ENCODE measurements at places on chromosomes 16 and 17.

DNA sequence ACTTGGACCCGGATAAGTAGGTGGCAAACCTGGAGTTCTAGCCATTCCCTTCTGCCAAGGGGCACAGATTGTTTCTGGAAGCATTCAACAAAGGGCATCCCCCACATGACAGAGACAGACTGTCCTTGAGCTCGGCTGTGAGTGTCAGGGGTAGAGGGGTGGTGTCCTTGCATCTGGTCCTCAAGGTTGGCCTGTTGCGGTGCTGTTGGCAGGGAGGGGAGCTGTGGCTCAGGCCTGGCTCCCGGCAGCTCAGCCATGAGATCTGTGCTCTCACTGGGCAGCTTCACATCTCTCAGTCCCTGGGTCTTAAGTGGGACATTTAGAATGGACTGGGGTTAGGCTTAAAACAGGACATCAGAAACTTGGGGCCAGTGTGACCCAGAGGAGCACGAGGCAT lies 20.4 kb downstream of the CCDC182 start:
- DNase-seq, result no peak

DNA sequence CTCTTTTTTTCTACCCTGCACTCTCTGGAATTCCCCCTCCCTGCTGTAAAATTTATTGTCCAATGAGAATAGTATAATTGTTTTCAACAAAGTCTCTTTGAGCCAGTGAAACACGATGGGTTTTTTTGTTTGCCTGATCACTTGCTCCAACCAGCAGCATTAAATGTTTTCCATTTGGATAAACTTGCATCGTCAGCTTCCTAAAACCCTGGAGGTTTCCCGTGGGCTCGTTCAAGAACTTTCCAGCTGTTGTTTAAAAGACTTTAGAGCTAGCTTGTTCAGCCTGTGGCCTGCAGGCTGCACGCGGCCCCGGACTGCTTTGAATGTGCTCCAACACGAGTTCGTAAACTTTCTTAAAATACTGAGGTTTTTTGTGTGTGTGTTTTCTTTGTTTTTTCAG lies 14.9 kb downstream of the NAGPA start:
- DNase-seq, result no peak

DNA sequence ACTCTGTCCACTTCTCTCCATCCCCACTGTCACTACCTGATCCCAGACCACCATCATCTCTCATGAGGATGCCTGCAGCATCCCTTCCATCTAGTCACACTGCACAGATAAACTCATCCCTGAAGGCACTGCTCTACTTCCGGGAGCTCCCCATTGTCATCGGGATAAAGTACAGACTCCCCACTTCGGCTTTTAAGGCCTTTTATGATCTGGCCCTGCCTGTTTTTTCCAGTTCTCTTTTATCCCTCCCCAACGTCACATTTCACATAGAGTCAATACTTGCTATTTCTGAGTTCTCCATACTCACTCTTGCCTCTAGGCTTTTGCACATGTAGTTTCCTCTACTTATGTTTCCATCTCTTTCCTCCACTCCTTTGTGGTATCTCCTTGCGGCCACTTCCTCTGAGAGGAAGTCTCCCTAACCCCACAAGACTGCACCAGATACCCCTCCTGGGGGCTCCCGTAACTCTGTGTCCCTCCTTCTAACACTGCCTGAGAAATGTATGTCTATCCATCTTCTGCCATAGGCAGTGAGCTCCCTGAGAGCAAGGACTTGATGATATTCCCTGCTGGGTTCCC lies 66.9 kb downstream of the COPRS start:
- peak; percentile 56 for DNase-seq

- no peak for DNase-seq
Observed at GRCh38 chr16:78817200-78817739, 717.8 kb downstream of the WWOX start.

- no peak for DNase-seq
Observed at GRCh38 chr16:72793716-72794115, 254.2 kb downstream of the ZFHX3 start.

- DNase-seq, result no peak
Observed at GRCh38 chr16:12235110-12235509, 258.6 kb downstream of the SNX29 start.

GRCh38 chr17:6105649-6106007 lies 35.4 kb downstream of the WSCD1 start:
- DNase-seq, result no peak

GRCh38 chr16:255183-255582 lies 20.6 kb downstream of the RGS11 start:
- no peak for DNase-seq

DNA sequence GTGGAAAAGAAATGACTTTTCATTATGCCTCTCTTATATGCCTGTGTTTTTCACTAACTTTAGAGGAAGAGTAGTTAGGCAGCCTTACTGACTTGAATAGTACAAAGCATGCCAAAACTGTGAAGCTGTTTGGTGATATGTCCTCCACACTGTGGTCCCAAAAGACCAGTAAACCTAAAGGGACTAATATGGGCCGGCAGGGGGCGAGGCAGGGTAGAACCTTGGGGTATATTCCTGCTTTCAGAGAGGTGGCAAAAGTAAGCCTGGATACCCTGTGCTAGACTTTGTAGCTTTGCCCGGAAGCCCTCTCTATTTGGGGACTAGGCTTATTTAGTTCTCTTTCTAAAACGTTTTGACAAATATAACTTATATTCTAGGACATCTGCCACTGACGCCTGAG lies 36.5 kb upstream of the VWA3A start:
- no peak for DNase-seq

- DNase-seq, result no peak
Observed at GRCh38 chr17:77735566-77736198, 222.8 kb upstream of the TNRC6C start.

DNA sequence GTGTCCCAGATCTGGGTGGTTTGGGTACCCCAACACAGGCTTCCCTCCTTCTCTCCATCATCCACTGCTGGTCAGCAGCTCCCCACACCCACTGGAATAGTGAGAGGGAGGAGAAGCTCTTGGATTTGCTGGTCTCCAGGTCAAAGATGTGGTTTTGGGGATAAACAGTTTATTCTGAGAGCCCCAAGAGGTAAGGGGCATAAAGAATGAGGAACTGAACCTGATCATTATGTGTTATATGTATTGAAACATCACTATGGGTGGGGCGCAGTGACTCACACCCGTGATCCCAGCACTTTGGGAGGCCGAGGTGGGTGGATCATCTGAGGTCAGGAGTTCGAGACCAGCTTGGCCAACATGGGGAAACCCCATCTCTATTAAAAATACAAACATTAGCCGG lies 3.9 kb downstream of the DPEP2 start:
- no peak for DNase-seq

DNA sequence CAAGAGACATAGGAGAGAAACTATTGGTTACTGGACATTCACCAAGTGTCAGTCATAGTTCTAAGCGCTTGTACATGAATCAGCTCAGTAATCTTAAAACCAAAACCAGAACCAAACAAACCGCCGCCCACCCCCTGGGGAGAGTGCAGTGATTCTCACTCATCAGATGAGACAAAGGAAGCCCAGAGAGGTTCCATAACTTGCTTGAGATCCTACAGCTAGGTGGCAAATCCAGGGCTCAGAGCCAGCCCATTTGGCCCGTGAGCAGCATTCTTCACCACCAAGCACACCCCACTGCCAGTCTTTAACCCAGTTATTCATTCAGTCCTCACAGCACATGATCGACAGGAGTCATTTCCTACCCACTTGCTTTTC lies 37.2 kb upstream of the RGS9 start:
- no peak for DNase-seq

DNA sequence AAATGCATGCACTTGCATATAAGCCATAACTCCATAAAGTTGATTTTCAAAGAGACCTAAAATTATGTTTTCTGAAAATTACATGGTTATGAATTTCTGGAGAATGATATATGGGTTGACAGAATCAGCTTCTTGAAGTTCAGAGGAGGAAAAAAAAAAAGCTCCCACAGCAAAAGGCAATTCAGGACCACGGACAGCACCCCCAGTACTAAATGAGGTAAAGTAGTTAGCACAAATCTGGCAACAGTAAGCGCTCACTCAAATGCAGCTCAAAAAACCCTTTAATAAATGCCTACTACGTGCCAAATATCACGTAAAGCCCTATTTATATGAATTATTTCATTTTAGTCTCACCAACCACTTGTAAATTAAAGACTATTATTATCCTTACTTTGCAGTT lies 135.2 kb downstream of the SHISA9 start:
- peak; percentile 41 for DNase-seq

- DNase-seq, result no peak
Observed at GRCh38 chr17:59791603-59792457, 84.4 kb downstream of the VMP1 start.

DNA sequence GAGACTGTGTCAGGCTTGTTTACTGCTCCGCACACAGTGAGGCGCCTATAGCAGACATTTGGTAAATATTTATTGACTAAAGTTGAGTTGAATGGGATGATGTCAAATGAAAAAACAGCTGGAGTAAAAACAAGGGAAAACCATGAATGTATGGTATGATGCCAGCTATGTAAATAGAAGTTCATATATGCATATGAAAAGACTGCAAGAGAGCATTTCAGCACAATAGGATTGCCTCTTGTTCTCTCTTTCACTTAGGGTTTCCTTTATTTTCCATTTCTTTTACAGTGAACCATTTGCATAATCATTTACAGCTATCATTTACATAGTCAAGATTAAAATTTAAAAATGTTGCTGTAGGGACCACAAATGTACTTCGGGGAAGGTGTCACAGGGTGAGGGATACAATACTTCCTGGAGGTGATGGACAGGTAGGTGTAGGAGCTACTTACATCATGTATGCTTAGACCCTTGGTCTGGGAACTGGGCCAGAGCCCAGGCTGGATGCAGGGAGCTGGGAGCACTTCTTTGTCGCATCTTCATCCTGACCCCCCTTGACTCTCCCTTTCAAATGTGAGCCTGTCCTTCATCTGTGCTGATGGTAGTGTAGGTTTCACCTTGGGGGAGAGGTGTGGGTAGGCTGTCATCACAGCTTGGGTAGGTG lies 113.3 kb downstream of the UTP18 start:
- DNase-seq, result no peak

DNA sequence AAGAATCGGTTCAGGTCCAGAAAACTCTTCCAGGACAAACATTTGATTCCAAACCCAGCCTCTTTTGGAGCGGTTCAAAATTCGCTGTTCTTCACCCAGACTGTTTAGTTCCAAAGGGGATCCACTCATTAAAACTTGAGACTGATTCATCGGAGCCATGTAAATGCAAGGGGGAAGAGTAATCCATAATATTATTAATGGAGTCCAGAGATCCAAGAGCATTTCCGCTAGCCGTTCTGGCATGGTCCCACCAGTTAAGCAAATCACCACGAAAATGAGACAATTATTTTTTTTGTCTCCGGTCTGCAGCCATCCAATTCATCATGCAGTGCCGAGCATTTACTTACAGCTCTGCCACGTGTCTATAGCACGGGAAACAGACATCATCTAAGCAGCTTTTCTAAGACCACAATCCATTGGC lies 15.1 kb downstream of the CDH8 start:
- no peak for DNase-seq

GRCh38 chr16:2467528-2468232 lies 3.4 kb upstream of the NTN3 start:
- no peak for DNase-seq

DNA sequence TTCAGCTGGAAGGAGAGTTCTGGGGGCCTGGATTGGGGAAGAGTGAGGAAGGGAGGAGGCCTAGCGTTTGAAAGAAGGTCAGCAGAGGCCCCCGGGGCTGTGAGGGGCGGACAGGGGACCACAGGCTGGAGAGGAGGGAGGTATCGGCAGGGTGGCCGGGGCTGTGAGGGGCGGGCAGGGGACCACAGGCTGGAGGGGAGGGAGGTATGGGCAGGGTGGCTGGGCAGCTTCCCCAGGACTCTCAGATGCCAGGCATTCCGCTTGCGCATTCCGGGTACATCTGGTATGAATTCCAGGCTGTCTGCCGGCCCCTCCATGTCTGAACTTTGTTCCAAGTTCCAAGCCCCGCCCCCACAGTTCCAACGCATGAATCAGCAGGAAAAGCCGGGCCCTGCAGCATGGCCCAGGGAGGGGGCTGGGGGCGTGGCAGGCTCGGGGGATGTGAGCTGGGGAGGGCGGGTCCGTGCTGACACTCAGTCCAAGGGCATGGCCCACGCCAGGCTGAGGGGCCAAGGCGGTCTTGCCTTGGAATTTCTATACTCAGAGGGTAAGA lies 4.3 kb upstream of the TLCD2 start:
- peak; percentile 54 for DNase-seq

DNA sequence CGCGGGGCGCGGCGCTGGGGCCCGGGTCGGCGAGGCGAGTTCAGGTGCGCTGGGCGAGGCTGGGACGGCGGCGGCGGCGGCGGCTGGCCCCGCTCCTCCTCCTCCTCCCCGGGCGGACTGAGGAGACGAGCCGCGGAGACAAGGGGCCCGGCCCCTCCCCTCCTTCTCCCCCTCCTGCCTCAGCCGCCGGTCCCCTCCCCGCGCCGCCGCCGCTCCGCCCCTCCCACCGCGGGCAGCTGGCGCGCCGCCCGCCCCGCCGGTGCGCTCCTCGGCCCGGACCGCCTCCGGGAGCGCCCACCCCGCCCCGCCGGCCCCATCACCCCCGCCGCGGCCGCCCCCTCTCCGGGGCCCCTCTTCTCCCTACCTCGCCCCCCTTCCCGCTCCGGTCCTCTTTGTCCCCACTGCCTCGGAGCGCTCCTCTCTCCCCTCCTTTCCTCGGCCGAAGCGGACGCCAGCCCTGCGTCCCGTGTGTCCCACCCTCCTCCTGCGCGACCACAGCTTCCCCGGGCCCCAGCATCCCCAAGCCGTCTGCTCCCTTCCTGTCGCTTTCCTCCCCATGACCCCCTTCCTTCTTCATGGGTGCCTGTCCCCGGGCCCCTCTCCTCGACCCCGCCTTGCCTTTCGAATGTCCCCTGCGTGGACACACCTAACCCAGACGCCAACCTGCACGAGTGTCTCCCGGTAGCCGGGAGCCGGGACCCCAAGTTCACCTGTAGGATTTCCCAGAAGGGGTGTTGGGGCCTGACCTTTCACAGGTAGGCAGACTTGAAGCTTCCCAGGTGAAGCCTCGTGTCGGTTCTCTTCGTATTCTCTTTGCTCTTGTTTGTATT lies at the start of gene TOX3:
TSS of gene TOX3 (minus strand) at position 140 of the 830 bp plus-strand sequence. CDS start 420 bp downstream, outside the sequence.
- DNase-seq, result no peak

GRCh38 chr17:49928126-49928800 lies 40.7 kb upstream of the DLX4 start:
- no peak for DNase-seq

- DNase-seq, result no peak
Observed at GRCh38 chr16:84442416-84443145, 61.9 kb downstream of the MEAK7 start.

DNA sequence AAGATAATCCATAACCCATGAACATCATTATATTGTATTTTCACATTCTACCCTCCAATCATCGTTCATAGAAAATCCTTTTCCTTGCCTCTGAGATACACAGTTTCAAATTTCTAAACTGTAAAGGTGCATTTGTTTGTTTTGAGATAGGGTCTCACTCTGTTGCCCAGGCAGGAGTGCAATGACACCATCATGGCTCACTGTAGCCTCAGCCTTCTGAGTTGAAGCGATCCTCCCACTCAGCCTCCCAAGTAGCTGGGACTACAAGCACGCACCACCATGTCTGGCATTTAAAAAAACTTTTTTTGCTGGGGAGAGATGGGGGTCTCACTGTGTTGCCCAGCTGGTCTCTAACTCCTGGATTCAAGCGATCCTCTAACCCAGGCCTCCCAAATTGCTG lies 58.1 kb upstream of the TOB1 start:
- no peak for DNase-seq

Data from KBM-7 (cell line).